ENCODE measurements at places on chromosomes 7 and 10.

- peak; percentile 81 for DNase-seq
Observed at GRCh38 chr7:94907811-94908322, 473 bp downstream of the PPP1R9A start.

DNA sequence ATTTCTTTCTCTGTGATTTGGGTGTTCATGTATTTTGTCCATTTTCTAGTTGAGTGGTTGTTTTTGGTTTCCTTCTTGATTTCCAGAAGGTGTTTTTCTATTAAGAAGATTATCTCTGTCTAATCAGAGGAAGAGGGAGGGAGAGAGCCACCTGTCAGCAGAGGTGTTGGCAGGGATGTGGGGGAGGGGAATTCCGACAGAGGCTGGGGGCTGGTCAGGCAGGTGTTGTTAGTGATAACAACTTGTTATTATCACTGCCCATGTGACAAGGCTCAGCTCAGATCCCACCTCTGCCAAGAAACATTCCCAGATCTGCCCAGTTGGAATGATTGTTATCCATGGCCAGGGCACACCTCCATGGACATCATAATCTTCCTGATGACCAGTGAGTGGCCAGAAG lies 293.4 kb downstream of the GFRA1 start:
- DNase-seq, result peak; percentile 70

GRCh38 chr10:47041396-47042198 lies 130.4 kb downstream of the PTPN20 start:
- no peak for DNase-seq

- DNase-seq, result no peak
Observed at GRCh38 chr7:70919481-70920073, 212.4 kb upstream of the GALNT17 start.

- no peak for DNase-seq
Observed at GRCh38 chr7:151925446-151926335, 30.6 kb upstream of the GALNTL5 start.

DNA sequence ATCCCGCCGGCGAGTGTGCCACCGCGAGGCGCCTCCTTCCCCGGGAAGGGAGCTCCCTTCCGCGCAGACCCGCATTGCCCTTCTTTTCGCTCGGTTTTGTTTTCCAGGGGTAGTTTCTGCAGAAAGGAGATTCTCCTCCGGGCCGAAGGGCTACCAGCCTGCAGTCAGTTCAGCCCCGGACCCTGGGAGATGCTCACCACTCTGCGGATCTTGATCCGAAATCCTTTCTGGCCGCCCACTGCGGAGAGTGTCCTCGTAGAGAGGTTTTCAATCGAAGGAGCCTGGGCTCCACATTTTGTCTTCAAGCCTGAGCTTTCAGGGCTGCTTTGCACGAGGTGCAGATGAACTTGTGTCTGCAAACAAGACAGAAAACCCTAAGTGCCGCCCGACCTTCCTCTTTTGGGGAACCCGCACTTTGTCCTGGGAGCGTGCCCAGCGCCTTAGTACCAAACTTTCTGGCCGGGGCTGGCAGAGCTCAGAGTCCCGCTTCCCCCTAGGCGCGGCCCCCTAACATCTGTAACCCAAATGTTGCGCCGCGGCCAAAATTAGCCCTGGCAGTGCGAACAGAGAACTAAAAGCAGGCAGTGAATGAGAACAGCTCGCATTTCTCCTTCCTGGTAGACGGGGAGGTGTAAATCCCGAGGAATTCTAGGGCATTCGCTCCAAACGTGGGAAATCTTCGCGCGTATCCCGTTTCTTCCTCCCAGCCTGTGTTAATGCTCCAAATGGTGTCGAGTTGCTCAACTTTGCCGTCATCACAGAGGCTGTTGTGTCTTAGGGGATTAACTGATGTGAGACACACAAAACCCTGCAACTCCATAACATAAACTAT lies 6.7 kb upstream of the EN2 start:
- no peak for DNase-seq

DNA sequence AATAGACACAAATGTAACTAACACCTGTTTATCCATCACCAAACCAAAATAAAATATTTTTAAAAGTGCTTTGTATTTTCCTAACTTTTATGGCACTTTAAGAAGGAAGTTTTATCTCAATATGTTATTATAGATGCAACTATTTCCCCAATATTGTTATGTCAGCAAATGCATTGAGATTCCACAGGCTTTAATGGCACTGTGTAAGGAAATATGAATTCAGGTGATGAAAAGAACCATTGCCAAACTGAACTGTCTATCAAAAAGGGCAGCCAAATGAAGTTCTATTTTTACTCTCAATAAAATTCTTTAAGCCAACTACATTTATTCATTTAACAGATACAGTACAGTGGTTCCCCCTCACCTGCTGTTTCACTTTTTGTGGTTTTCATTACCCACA lies 67.2 kb upstream of the OIT3 start:
- DNase-seq, result no peak

GRCh38 chr10:73247509-73248258 lies 629 bp upstream of the DNAJC9 start:
- peak; percentile 34 for DNase-seq

GRCh38 chr10:10872764-10873163 lies 144.9 kb upstream of the CELF2 start:
- DNase-seq, result no peak

- peak; percentile 71 for DNase-seq
Observed at GRCh38 chr10:109956454-109957091, 33.3 kb upstream of the XPNPEP1 start.

- no peak for DNase-seq
Observed at GRCh38 chr7:94022550-94022949, 18.4 kb upstream of the BET1 start.

- DNase-seq, result no peak
Observed at GRCh38 chr7:127609297-127609696, 8.6 kb downstream of the PAX4 start.

- no peak for DNase-seq
Observed at GRCh38 chr10:121511460-121511859, 86.8 kb downstream of the FGFR2 start.

- peak; percentile 87 for DNase-seq
Observed at GRCh38 chr7:148084138-148084537, 506.4 kb upstream of the C7orf33 start.

- DNase-seq, result no peak
Observed at GRCh38 chr7:28573059-28573553, 160.8 kb downstream of the CREB5 start.

- no peak for DNase-seq
Observed at GRCh38 chr7:129368389-129368986, 65.7 kb upstream of the STRIP2 start.

DNA sequence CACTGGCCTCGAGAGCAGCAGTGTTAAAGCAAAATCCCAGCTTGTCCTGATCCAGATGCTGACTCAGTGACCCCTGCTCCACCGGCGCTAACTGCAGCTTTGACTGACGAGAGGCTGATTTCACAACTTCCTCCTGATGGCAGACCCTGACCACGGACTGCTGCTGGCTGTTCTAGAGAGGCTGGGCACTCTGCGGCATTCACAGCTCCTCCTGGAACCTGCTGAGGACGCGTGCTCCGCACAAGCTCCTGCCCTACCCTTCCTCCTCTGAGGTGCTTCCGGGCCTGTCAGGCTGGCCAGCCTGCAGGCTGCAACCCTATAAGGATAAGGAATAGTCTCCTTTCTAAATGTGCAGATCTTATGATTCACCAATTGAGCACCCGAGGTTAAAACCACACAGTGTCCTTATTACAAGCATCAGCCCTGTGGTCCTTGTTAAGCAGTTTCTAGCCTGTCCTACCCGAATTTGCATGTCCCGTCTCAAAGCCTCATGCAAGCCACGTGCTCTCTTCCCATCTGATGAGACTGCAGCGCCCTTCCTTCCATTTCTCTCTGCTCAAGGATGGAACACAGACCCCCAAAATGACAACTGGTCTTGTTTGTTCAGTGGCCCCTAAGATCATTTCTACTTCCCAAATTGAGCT lies 35.5 kb upstream of the NCAPG2 start:
- DNase-seq, result no peak

- no peak for DNase-seq
Observed at GRCh38 chr7:1678571-1679325, 8.7 kb downstream of the ELFN1 start.

Data from NCI-H82 (cell line).